ENCODE measurements at places on chromosomes 11 and 22.

DNA sequence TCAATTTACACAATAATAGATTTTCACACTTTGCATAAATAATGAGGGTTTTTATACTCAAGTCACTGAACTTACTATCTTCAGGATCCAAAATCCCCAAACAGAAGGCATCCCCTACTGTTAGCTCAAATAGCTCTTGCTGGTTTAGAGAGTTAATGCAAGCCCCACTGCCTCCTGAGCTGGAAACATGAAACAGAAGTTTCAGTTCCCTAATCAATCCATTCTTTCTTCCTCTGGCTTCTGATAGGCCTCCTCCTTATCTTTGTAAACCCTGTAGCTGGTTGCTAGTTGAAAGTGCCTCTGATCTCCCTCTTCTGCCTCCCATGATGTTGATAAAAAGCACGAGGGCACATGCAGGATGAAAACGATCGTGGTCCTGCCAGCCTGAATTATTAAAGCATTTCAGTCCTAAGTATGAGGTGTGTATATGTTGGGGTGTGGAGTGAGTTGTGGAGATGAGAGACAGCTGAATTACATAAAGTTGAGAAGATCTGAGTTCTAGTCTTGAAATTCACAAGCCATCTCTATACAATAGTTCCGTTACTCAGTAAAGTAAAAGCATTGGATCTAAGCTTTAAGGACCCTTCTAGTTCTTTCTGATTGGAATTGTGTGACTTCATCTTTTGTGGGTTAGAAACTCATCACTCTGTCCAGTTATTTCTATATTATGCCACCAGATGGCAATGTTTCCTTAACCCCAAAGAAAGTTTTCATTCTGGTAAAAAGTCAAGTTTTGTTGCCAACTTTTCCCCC, 35.0 kb upstream of the EHF start:
- DNase-seq: peak; percentile 46

GRCh38 chr11:46251954-46252353, 25.5 kb upstream of the CREB3L1 start:
- no peak for DNase-seq

GRCh38 chr11:68448604-68449011, 11.9 kb upstream of the PPP6R3 start:
- DNase-seq: no peak

GRCh38 chr22:43036282-43036829, 21.4 kb upstream of the PACSIN2 start:
- DNase-seq: no peak

DNA sequence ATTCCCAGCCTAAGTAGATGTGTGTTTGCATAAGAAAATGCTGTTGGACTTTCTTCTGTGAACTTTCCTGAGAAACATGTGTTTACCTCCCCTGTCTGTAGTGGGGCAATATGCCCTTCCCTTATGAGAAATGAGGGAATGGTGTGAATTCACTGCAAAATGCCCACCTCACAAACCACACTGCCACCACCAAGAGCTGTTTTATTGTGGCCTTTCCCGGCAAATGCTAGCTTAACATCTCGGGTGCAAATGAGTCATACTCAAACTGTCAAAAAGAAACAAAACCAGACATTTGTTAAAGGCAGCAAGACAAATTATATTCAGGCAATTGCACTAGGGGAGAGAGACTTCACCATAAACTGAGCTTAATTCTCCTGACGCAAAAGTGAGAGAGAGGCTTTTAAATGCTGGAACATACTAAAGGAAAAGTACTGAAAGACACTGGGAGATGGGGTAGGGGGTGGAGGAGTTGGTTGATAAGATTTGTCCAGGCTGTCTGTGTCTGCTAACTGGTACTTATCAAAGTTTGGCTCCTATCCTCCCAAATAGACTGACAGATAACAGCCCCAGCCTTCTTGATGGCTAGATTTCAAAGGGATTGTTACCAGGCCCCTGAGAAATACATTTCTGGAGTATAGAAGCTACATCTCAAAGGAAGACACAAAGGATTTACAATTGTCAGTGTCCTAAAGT, 70.9 kb upstream of the OR5AK2 start:
- DNase-seq: no peak
